Fibroblast of villous mesenchyme (primary cell): ENCODE measurements at places on chromosomes 4 and X. TPM values are rescaled to one million over a fixed set of nuclear protein-coding genes. Genes with fewer than 3 reads are reported as not detected.

The IL13RA1 gene
- total RNA-seq: 51.5 and 61.3 TPM in 2 replicates

The TRAPPC11 gene
- total RNA-seq: 59.9 and 69.1 TPM in 2 replicates

The AKAP4 gene
- not detected in 2 replicates for total RNA-seq

DNA sequence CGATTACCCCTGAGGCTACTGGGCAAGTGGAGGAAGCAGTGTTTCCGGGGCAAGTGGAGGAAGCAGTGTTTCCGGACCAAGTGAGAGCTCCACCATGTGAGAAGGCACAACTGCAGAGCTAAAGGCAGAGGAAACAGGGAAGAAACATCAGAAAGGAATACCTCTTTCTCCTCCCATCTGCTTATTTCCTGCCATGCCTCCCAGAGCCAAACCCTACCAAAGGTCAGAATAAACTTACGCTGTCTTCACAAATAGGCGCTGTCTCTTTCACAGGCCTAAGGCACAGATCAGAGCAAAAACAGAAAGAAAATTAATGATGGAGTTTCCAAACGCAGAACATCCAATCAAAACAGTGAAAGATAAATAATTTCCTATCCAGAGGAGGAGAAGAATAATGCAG, 153.0 kb downstream of the ATOH1 start:
- DNase-seq: no peak

- DNase-seq: no peak
Observed at GRCh38 chrX:115549008-115549407, 12.0 kb upstream of the PLS3 start.

GRCh38 chrX:150680974-150681373, 12.2 kb upstream of the MTMR1 start:
- DNase-seq: peak; percentile 28

GRCh38 chr4:185713272-185713671, 98.7 kb downstream of the SORBS2 start:
- DNase-seq: peak; percentile 66

GRCh38 chrX:1507511-1508463, 29.2 kb downstream of the P2RY8 start:
- no peak for DNase-seq

- no peak for DNase-seq
Observed at GRCh38 chr4:91070736-91071135, 943.5 kb downstream of the CCSER1 start.
